Stimulated activated CD8-positive, alpha-beta memory T cell treated with anti-CD3 and anti-CD28 coated beads, Interleukin-4, amount 100 ng/mL, for 4 hours (primary cell): ENCODE measurements at places on chromosomes 7 and 10.

DNA sequence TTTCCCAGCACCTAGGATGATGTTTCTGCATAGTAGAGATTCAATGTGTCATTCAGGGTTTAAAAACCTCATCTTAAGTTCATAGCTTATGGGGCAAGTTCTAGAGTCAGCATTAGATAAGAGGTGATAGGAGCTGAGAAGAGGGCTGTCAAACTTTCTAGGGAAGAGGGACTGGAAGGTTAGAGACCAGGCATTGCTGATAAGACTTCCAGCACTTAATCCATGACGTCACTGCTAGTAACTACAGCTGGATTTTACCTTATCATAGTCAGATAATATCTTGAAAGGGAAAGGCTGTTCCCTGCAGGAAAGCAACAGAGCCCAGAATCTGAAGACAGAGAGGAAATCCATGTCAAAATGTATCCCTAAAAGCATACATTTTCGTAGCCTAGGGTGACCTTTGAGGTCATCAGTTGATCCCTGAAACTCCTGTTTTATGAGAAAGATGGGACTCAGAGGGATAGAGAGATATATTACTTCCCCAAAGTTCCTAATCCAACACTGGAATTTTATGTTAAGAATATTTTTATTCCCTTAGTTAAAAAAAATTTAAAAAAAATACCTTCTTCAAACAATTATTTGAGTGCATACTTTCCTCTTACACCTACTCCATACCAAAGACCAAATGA is 3.3 kb upstream of the CPED1 start:
- no peak for DNase-seq

DNA sequence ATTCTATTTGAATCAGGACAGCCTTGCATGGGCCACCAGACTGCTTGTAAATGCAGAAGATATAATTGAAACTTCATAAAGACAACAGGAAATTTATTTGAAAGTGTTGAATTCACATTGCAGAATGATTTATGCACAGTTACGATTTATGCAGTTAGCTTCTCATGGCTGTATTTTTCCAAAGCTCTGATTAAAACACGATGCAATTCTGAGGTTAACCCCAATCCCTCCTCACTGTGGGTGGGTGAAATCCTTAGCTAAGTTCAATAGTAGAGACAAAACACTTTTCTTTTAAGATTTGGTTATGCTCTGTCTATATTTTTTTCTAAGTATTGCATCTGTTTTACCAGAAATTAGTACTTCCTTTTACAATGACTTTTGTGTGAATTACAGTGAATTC is 728.8 kb upstream of the IGFBP3 start:
- DNase-seq, result no peak

GRCh38 chr10:78231939-78232338 is 198.3 kb downstream of the RPS24 start:
- no peak for DNase-seq

- DNase-seq, result no peak
These were observed 149.7 kb downstream of the NOC3L start for GRCh38 chr10:94213001-94213530.

DNA sequence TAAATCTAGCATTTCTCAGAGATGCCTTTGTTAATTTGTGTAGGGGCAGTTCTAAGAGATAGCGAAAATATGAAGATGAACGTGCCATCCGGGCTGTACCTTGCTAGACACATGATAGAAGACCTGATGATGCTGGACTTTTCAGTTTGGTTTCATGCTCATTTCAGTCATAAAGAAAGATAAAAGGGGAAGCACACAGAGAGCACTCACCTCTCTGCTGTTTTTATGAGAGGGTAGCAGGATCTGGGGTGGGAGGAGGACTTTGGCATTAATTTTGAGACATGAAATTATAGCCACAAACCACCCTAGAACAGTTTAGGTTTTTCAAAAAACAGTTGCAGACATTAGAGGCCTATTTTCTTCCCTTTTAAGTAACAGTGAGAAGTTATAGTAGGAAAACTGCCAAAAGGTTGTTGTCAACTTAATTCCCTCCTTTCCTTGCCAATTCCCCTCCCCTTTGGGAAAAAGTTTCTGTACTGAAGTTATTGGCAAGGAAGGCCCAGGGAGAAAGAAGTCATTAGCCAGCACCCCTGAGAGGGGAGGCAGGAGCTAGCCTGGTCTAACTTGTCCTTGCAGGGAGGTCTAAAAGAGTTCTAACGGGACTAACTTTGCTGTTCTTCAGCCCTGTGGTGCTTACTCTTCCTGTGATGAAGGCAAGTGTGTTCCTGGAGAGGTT is 2.6 kb downstream of the ST7 start:
- DNase-seq, result no peak

GRCh38 chr7:37901236-37901827 is 15.3 kb downstream of the SFRP4 start:
- no peak for DNase-seq

DNA sequence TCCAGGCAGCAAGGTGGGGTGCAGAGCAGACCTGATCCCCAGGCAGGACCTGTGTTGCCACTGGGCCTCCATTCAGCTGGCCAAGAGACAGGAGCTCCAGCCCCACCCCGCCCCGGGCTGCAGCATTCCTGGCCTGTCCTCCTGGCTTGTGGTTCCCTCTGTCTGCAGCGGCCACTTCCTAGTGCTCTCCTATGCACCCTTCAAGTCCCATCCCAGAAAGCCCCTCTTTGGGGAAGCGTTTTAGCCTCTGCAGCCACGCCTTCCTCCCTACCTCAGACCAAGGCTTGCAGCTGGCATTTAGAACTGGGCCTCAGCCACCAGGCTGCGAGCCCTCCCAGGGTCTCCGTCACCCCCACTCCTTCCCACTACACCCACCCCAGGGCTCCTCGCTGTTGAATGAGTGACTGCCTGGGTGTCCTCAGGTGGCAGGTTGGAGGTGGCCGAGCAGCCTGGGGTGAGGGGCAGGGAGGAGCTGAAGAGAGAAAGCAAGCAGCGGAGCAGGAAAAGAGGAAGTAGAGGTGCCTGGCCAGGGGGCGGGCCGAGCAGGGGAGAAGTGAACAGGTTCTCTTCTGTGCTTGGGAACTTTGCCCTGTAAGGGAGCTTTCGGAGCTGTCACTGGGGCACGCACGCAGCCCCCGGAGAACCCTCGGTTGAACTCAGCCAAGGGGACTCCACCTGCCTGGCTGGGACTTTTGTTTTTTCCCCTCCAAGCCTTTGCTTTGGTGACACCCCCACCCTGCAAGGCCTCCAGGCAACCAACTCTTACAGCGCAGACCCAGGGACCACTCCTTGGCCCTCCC is 109.1 kb upstream of the TNRC18 start:
- no peak for DNase-seq

- no peak for DNase-seq
These were observed 3.2 kb downstream of the MAFK start for GRCh38 chr7:1533547-1534329.

DNA sequence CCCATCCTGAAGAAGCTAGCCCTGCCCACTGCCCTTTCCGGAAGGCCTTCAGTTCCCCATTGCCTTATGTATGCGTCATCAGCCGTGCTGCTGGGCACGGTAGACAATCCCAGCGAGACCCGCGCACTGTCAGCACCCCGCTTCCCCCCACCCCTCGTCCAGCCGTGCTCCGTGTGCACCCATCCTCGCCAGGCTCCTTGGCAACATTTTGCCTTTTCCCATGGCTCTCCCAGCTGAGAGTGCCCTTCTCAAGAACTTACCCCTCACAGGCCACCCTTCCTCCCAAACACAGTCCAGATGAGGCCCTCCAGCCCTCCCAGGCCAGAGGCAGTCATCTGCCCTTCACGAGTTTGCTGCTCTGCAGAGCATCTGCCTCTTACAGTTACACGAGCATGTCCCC is 633.8 kb upstream of the FOXK1 start:
- DNase-seq, result no peak

GRCh38 chr7:44223362-44224079 is 22.7 kb downstream of the YKT6 start:
- no peak for DNase-seq

GRCh38 chr7:6154542-6155404 is 117.7 kb downstream of the CYTH3 start:
- no peak for DNase-seq

- DNase-seq, result no peak
These were observed 18.4 kb upstream of the LOXL4 start for GRCh38 chr10:98286419-98286818.

- DNase-seq, result no peak
These were observed 251.0 kb downstream of the GPR158 start for GRCh38 chr10:25425776-25426175.

GRCh38 chr10:125216309-125216708 is 55.9 kb upstream of the CTBP2 start:
- no peak for DNase-seq

DNA sequence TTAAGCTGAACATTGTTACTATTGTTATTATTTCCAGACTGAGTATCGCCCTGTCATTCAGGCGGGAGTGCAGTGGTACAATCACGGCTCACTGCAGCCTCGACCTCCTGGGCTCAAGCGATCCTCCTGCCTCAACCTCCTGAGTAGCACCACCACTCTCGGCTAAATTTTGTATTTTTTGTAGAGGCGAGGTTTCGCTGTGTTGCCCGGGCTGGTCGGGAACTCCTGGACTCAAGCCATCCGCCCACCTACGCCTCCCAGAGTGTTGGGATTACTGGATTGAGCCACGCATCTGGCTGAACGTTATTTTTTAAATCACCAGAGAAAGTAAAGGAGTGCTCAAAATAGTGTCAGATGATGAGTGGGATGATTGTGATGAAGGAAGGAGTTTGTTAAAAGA is 1.4 kb upstream of the HNRNPF start:
- DNase-seq, result no peak

GRCh38 chr7:143395187-143396149 is 13.2 kb downstream of the EPHA1 start:
- no peak for DNase-seq

DNA sequence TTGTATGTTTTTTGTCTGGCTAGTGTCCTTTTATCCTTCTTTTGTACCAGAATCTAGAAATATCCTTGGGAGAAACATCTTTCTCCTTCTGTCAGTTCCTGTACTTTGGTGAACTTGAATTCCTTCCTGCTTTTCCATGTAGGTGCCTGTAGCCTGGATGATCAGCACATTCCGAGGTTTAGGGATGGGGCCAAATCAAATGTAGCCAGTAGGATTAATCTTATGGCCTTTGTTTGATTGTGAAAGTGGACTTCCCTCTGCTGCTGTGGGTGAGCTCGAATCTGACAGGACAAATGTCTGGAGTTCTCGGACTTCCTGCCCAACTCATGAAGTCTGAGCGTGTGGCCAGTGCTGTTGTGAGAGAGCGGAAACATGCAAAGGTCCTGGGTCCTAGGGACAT is 33.2 kb upstream of the NAMPT start:
- DNase-seq, result no peak

- no peak for DNase-seq
These were observed 94.3 kb downstream of the OAT start for GRCh38 chr10:124324451-124324850.

- DNase-seq, result no peak
These were observed 209.8 kb upstream of the MYO3A start for GRCh38 chr10:25724241-25724640.
